AG08396 (cell line): ENCODE measurements at places on chromosomes 16 and 17.

DNA sequence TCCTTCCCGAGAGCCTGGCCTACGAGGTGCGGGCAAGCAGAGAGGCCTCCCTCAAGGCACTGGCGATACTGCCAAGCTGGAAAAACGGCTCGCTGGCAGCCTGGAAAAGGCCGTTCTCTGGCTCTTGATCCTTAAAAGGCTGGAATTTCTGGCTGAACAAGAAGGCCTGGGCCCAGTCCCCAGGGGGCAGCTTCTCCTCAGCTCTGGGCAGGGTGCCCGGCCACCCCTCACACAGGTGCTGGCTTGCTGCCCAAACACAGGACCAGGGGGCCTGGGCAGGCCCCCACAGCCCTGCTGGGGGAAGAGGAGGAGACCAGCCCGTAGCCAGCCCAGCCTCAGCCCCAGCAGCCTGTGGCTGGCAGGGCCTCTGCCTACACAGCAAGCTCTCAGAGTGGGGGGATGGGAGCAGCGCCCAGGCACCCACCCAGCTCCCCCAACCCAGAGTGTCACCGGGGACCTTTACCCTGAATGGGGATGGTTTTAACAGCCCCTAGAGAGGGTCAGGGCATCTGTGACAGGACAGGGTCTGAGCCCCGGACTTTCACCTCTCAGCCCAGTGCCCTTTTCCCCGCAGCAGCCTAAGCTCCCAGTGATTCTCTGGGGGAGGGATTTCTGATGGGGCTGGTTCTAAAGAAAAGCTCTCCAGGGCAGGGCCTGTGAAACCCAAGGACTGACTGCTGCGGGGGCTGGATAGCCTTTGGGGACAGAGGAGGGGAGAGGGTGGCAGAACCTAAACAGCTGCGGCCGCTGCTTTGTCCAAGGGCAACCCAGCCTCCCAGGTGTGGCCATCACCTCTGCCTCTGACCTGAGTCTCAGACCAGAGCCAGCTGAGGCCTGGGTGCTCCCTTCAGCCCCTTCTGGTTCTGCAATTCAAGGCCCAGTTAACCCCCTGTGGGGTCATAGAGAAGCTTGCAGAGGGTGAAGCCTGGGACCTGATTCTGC is 38.6 kb upstream of the TOB1 start:
- no peak for DNase-seq

DNA sequence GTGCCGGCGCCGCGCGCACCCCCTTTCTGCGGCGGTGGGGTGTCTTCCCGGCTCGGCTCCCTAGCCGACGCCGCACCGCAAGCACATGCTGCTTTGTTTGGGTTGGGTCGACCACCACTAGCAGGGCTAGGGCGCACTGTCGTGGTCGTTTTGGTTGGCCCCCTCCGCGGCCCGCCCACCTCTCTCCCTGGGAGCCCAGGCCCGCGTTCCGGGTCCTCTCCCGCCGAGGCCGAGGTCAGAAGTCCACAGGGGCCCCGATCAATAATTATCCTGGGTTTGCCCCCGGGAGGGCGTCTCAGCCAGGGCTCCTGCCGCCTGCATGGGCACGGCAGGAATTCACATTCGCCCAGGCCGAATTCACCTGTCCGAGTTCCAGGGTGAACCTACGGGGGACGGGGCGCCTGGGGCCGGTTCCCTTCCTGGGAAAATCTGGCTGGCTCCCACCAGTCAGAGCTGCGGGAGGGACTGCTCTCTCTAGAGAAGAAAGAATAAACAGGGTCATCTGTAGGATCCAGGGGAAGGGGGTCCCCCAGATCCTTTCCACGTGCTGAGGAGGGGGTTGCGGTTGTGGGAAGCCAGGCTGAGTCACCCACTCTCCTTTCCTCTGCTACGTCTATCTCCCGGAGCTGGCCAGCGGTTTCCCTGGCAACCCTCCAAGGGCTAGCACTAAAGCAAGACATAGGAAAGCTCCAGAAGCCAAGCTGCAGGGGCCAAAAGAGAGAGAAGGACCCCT is 584 bp upstream of the STAT5B start:
- peak; percentile 80 for DNase-seq

GRCh38 chr16:81521141-81521626 is 76.6 kb downstream of the CMIP start:
- DNase-seq: no peak

DNA sequence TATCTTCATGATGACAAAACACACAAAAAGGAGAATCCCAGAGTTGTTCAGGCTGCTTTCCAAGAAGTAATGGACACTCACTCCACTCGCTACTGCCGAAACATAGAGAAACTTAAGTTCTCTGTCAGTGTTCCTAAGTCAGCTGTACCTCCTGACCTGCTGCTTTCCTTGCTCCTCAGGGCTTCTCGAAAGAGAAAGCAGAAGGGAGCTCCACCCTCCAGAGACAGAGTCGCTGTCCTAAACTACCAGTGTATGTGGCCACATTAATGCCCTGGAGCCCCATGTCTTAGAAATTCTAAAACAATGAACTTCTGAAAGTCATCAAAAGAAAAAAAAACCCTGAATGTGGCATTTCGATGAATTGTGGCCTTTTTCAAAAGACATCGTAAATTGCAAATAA is 390.8 kb upstream of the MON1B start:
- DNase-seq: no peak

GRCh38 chr17:70968302-70968701 is 799.0 kb downstream of the KCNJ2 start:
- peak; percentile 11 for DNase-seq

- no peak for DNase-seq
Measured at GRCh38 chr17:77830816-77831473, 127.6 kb upstream of the TNRC6C start.

DNA sequence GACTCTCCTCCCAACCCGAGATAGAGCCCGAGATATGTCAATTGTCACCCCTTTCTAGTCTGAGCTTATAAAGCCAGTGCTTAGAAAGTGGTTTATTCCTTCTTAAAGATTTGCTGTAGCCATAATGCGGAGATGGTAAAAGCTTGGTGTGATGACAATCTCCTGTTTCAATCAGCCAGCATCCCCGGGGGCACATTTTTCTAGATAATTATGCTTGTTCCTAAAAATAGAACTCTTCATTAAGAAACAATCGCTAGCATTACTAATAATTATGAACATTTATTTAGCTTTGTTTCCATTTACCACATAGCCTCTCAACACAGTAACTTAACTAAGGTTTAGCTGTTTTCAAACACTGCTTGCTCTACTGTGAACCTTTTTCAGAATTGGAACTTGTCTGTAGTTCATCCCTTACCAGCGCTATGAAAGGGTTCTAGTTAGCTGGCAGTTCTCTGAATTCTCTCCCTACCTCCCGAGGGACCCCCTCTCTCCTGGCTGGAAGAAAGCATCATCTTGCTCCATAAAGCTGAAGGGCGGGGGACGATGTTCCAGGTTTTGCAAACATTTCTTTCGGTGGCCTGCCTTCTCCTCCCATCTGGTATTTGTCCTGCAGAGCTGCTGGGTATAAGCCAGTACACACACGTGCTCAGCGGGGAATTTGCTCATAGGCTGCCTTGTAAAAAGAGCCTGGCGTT is 922 bp upstream of the MRPL58 start:
- peak; percentile 88 for DNase-seq

- DNase-seq: no peak
Measured at GRCh38 chr16:19967561-19967960, 82.9 kb upstream of the GPRC5B start.

- no peak for DNase-seq
Measured at GRCh38 chr17:63156986-63157385, 191.0 kb downstream of the TANC2 start.

DNA sequence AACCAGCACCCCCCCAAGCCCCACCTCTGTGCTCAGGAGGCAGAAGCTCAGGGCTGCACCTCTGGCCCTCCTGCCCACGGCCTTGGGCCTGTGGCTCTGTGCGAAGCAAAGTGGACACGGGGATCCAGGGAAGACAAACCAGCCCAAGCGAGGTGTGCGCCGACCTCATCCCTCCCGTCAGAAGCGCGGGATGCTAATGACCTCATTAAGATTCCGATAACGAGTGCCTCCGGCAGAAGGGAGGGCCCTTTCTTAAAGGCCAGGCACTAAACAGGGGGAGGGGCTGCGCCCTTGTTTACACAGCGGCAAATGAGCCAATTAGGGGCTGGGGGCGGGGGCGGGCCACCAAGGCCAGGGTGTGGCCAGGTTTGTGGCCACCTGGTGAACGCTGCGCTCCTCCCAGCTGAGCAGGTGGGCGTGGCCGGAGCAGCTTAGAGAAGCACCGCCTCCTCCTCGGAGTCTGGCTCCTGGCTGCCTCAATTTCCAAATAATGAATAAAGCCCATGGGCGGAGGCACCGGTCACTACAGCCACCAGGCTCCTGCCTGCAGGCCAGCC is 3.2 kb downstream of the CBX4 start:
- no peak for DNase-seq

- no peak for DNase-seq
Measured at GRCh38 chr16:24035127-24035842, 199.5 kb downstream of the PRKCB start.

GRCh38 chr16:67490335-67491096 is 7.2 kb upstream of the AGRP start:
- no peak for DNase-seq

- DNase-seq: no peak
Measured at GRCh38 chr17:40559564-40559916, 5.7 kb downstream of the CCR7 start.

GRCh38 chr16:12901597-12902461 is at the start of gene SHISA9:
Gene SHISA9 (plus strand): TSS chr16:12901598.
- DNase-seq: no peak

- DNase-seq: no peak
Measured at GRCh38 chr17:7046127-7046724, 2.3 kb upstream of the SLC16A11 start.

- DNase-seq: no peak
Measured at GRCh38 chr16:88809676-88810165, 2.0 kb downstream of the APRT start.

- no peak for DNase-seq
Measured at GRCh38 chr16:63447121-63447520, 1410.9 kb upstream of the CDH8 start.

GRCh38 chr16:58002416-58002800 is 1.2 kb downstream of the USB1 start:
- no peak for DNase-seq
